ENCODE measurements at places on chromosomes 2 and 18.

- no peak for DNase-seq
Observed at GRCh38 chr18:42931491-42931890, 184.0 kb downstream of the RIT2 start.

GRCh38 chr2:50858156-50858555 is 173.8 kb downstream of the NRXN1 start:
- no peak for DNase-seq

DNA sequence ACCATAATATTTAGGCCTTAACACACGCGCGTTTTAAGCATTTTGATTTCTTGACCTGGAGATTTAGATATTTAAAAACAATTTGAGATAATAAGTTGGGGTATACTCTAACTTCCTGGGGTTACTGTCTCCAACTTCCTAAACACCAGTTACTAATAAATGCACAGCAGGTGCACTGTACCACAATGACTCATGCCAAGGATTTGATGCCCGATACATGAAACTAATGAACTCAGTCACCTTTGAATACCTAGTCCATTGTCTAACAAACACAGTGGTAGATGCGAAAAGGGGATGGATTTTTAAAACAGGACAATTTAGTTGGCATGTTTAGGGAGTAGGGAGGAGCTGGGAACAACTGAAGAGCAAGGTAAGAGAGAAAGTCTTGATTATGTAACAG is 21.2 kb downstream of the CABYR start:
- no peak for DNase-seq

- no peak for DNase-seq
Observed at GRCh38 chr2:195769975-195770374, 112.9 kb downstream of the SLC39A10 start.

DNA sequence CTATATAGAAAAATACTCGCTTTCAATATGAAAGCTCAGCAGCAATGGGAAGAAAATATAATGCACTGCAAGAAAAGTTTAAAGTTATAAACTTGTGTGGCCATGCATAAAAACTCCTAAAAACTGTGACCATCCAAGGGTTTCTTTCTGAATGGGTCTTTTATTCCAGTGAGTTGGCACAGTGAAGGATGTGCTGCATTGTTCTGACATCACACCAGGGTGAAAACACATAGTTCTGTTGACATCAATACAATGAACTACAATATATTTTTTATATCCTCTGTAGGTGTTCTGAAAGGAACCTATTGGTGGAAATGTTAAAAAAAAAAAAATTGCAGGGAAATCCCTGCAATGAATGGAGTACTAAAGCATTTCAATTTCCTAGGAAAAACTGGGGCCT is 80.2 kb downstream of the CDH20 start:
- no peak for DNase-seq

- no peak for DNase-seq
Observed at GRCh38 chr2:104977958-104978357, 59.9 kb upstream of the MRPS9 start.

DNA sequence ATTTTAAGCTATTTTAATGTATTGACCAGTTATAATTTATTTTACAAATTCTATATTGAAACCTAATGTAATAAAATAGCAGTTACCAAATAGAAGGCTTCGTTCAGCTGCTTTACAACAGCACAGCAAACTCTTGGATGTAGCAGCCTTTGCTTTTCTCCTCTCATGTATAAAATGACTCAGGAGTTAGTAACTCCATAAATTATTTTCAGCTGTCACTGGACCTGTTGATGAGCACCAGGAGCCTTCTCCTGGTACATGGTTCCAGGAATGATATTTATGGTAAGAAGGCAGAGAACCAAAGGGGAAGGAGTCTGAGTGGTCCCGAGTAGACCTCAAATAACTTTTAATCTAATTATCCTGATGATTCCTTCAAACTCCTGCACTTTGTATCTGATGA is 256.4 kb upstream of the NETO1 start:
- DNase-seq, result no peak

All from cortex of kidney (tissue), 1 donor.